A549 treated with RU486 at 1 μM for 4 hours (cell line): ENCODE measurements at places on chromosomes 3 and 15. TPM values are rescaled to one million over a fixed set of nuclear protein-coding genes. Genes with fewer than 3 reads are reported as not detected.

Gene OR5H14
- total RNA-seq, result not detected in 5 replicates

Gene P2RY12
- not detected in 5 replicates for total RNA-seq

Gene GPR176
- total RNA-seq, result 10.6 to 14.4 TPM (median 13.0 TPM) in 5 replicates

Gene B4GALT4
- total RNA-seq, result 98.6 to 128 TPM (median 118 TPM) in 5 replicates

Gene SPRED1
- total RNA-seq, result 5.8 to 8.9 TPM (median 8.7 TPM) in 5 replicates

Gene OSTN
- total RNA-seq, result not detected in 5 replicates
